ENCODE measurements at places on chromosomes 1 and 21.

DNA sequence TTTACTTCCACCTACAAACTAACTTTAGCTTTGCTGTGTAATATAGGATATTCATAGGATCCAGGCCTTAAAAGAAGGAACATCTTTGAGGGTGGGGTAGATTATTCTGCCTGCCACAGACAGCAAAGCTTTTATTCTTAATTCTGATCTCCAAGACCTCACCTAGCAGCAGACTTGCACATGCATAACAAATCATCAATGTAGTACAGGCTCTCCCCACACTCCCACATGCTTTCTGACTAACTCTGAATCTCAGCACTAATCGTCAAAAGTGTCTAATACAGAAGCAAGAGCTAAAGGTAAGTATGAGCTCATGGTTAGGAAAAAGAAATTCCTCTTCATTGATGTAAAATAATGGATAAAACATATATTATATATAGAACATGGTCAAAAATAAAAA, 1468.5 kb upstream of the B3GALT2 start:
- DNase-seq, result no peak

DNA sequence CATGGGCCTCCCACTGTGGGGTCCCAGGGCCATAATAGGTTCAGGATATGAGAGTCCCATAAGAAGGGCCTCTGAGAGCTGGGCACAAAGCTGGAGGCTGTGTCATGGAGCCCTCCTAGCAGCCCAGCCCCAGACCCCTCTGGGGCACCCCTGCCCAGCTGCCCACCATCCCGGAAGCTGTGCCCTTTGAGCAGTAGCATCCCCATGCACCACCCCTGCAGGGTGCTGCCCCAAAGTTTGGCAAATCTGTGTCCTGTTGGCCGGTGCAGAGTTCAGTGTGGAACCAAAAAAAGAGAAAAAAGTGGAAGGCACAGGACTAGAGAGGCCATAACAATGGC, 17.6 kb downstream of the TNNT2 start:
- no peak for DNase-seq

DNA sequence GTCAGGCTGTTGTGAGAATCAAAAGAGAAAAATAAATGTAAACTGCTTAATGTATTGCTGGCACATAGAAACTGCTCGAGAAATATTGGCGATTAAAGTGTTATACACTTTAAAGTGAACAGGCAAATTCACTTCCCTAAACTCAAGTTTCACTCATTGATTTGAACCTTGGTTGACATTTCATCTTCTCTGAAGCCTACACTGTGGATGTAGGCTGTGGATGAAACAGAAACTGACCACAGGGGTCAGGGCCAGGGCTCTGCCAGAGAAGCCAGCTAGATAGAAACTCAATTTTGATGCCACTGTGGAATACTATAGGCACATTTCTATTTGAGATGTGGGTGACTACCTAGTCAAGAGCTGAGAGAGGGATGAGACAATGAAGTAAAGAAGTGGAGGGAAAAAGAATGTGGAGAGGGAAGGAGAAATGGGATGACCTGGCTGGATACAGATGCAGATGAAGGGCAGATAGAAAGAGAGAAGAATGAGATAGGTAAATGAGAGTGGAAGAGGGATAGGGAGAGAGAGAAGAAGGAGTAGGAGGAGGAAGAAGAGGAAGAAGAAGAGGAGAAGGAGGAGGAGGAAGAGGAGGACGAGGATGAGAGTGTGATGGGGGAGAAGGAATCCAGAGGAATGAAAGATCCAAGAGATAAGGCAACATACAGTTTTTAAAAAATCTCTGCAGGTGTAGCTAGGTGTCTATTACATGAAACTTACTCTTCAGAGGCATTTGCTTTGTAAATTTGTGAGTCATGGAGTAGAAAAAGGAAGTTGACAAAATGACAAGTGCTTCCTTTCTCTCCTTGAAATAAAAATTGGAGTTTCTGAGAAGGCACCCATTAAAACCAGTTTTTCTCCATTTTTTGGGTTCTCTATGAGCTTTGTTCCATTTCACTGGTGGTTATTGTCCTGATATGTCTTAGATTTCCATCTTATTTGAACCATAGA, 17.4 kb upstream of the CD1D start:
- peak; percentile 26 for DNase-seq

DNA sequence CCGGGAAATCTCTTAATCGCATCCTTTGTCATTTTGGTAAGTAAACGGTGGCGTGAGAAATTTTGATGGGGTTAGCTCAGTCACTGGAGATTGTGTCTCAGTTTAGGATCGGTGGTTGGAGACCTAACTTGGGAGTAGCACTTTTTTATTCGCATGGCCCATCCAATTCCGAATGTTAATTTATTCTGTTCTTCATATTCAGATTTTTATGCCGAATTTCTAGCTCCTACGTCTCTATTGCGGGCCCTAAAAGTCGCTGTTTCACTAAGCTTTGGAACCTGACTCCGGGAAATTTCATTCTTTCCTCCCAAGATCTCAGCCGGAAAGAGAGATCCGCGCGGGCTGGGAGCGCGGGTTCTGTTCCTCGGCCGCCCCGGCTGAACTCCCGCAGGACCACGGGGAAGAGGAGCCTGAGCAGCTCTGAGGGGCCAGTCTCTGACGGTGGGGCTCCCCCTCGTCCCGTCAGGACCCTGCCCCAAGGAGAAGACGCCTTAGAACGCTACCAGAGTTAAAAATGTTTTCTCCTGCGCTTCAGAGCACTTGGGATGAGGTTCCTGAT, 279.7 kb downstream of the FAM72C start:
- no peak for DNase-seq

- no peak for DNase-seq
These were observed 358.0 kb upstream of the C1orf87 start for GRCh38 chr1:60431593-60431992.

GRCh38 chr1:85576642-85577418, 3.7 kb upstream of the CCN1 start:
- peak; percentile 34 for DNase-seq

DNA sequence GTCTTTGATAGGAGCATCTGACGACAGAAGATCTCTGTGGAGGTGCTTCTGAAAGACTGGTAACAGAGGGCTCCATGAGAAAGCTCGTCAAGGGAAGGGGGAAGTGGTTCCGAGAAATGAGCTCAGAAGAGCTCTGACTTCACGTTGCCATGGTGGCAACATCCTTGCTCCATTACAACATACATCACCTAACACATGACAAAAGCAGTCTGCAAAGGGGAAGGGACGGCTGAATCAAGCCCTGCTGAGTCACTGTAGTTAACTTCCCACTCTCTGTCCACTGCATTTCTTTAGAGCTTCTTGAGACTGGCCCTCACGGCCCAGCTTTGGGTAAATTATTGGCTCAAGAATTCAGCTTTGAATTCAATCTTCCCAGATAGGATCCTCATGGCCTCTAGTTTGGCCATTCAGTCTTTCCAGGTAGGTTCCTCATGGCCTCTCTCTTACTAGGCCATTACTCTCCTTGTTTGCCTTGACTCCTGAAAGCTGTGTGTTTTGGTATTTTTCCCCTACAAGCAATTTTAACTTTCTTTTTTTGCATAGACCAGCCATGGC, 88.0 kb upstream of the ZNF648 start:
- DNase-seq, result peak; percentile 99

DNA sequence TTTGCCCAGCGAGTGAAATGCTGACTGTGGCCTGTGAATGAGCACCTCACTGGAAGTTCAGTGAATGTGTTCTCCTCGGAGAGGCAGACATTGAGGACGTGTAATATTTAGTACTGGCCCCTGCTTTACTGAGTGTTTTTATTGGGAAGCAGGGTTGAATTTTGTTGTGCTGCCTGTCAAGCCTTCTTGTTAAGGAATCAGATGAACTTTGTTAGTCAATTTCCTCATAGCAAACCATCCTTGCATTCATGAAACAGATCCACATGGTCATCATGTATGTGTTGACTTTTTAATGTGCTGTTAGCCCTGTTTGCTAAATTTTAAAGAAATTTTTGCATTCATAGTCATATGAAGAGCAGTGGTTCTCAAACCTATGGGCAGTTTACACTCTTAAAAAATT, 47.9 kb downstream of the AGPAT3 start:
- DNase-seq, result peak; percentile 13

- DNase-seq, result no peak
These were observed 4.5 kb downstream of the IER5 start for GRCh38 chr1:181092883-181093458.

DNA sequence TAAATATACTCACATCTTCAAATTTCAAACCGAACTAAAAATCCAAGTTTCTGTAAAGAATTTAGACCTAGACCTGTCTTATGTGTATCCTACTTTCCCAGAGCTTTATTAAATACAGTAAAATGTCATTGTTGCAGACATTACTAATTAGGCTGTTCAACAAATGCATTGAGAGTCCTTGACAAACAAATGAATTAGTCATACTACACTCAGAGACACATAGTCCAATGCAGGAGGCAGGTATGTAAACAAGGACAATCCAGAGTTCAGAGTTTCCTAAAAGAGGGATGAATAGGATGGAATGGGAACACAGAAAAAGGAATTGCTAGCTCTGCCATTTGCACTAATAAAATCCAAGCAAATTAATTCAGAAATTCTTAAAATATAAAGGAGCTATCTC, 1.6 kb upstream of the EGLN1 start:
- no peak for DNase-seq

DNA sequence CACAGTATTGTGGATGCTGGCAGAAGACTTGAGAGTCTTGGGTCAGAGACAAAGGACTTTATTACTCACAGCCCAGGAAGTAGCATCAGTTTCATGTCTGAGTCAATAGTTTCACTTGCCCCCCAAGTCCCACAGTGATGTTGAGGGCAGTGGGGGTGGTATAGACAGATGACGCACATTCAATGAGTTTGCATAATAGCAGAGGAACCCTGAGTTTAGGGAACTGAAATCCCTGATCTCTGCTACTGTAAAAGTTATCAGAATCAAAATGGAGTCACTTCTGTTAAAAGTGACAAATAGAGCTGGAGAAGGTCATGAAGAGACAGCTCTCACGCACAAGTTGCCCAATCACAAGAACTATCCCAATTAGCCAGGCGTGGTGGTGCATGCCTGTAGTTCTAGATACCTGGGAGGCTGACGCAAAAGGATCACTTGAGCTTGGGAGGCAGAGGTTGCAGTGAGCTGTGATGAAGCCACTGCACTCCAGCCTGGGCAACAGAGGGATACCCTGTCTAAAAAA, 11.5 kb upstream of the HCRTR1 start:
- DNase-seq, result peak; percentile 97

DNA sequence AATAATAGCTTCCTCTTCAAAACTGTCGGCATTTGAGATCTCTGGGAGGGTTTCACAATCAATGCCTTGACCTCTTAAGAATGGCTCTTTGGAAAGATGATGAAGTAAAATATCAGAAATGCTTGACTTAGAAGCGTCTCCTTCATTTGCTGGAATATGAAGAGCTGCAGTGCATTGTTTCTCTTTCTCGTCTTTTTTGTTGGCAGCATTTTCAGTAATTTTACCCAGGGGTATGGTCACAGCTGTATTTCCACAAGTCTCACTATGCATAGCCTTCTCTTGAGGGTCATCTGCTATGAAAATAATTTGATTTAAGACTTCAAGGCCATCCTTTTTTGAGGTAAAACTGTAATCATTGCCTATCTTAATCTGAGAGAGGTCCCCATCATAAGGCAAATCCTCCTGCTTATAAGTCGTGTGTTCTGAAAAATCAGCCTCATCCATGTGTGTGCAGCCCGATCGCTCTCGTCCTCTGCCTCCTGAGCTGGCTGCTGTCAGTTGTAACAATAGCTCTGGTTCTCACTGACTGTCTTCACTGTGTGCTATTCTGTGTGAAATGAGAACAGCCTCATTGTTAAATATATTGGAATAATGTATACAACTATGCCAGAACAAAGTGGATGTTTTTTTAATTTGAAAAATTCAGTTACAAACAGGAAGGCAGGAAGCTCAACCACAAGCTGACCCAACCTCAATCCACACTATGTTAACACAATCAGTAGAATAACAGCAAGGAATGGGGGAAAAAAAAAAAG, 4.5 kb downstream of the AKNAD1 start:
- peak; percentile 17 for DNase-seq

- DNase-seq, result no peak
These were observed 27.1 kb downstream of the CITED4 start for GRCh38 chr1:40834968-40835545.

GRCh38 chr1:200281201-200281835, 128.5 kb downstream of the ZNF281 start:
- DNase-seq, result peak; percentile 39

GRCh38 chr1:45033356-45033755, 21.3 kb downstream of the UROD start:
- no peak for DNase-seq

- DNase-seq, result no peak
These were observed 159.2 kb downstream of the DPYD start for GRCh38 chr1:97761637-97762036.

- no peak for DNase-seq
These were observed 7.9 kb upstream of the ELF3 start for GRCh38 chr1:202002507-202002906.

DNA sequence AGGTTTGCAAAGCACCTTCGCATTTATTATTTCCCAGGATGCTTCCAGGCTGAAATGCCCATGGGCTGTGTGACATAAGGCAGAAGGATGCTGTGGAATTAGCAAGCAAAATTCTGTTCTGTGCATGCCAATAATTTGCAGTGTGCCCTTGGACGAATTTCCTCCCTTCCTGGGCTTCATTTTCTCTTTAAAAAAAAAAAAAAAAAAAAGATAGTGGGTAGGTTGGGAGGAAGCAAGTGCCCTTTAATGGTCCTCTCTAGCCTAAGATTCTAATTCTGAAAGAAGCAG, 2.5 kb upstream of the ID3 start:
- DNase-seq, result no peak

DNA sequence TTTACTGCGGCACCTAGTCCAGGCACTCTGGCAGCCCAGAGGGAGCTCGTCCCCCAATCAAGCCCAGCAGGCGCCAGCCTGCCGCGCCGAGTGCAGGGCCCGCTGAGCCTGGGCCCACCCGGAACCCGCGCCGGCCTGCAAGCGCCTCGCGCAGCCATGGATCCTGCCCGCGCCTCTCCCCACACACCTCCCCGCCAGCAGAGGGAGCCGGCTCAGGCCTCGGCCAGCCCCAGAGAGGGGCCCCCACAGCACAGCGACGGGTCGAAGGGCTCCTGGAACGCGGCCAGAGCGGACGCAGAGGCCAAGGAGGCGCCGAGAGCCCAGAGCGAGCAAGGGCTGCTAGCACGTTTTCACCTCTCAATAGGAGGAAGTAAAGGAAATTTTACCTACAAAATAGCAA, 767.0 kb downstream of the MRPL39 start:
- no peak for DNase-seq

GRCh38 chr1:227112538-227112937, 172.4 kb downstream of the COQ8A start:
- no peak for DNase-seq

DNA sequence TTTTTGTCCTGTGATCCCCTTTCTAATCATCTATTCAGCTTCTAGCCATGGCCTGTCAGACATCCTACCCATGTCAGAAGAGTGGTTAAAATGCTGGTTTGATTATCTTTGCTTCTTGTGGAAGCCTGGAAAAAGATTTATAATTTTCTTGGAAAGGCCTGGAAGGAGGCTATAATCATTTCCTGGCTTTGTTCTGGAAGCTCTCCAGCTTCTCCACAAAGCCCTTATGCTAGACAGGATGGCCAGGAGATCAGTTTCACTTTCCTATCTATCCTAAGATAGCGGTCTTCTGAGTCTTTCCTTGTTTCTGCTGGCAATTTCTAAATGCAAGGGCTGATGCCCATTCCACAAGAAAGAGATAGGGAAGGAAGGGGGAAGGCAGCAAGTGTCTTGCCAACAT, 90.9 kb upstream of the SLC44A3 start:
- DNase-seq, result no peak
